ENCODE measurements at places on chromosomes 6 and 20. TPM values are rescaled to one million over a fixed set of nuclear protein-coding genes. Genes with fewer than 3 reads are reported as not detected.
A peak's percentile ranks its signal among the peaks of the same experiment; 100 is the strongest.

The ARG1 gene
- not detected for total RNA-seq

The NOTCH4 gene
- 0.45 TPM for total RNA-seq

The DPPA5 gene
- not detected for total RNA-seq

The LYRM4 gene
- total RNA-seq: 41.2 TPM

The GDAP1L1 gene
- not detected for total RNA-seq

The EPB41L1 gene
- 29.7 TPM for total RNA-seq

The PLCB4 gene
- total RNA-seq: 0.21 TPM

The SAPCD1 gene
- 0.33 TPM for total RNA-seq

DNA sequence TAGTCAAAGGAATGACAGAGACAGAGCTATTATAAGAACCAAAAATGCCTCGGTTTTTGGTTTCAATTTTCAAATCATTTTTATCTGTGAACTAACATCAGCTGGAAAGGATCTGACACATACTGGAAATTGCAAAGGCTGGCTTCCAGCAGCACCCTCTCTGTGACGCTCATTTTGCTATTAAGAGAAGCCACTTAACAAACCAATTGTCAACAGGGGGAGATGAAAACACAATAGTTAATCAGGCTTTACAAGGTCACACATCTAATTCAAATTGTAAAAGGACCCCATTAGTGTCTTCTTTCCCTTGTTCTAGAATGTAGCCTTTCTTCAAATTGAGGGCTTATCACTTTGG lies 160.5 kb downstream of the TFAP2B start:
- no peak for DNase-seq

- DNase-seq: no peak
Observed at GRCh38 chr6:159044899-159045727, at the start of gene TAGAP. TSS of gene TAGAP (minus strand) at chr6:159044991. CDS start at chr6:159044146, 845 bp downstream.

- DNase-seq: no peak
Observed at GRCh38 chr6:13561624-13562267, 12.7 kb upstream of the SIRT5 start.

- DNase-seq: no peak
Observed at GRCh38 chr6:124607119-124607627, 355.1 kb upstream of the RNF217 start.

GRCh38 chr20:52975029-52975732 lies 3.0 kb downstream of the TSHZ2 start:
- peak; percentile 36 for DNase-seq

DNA sequence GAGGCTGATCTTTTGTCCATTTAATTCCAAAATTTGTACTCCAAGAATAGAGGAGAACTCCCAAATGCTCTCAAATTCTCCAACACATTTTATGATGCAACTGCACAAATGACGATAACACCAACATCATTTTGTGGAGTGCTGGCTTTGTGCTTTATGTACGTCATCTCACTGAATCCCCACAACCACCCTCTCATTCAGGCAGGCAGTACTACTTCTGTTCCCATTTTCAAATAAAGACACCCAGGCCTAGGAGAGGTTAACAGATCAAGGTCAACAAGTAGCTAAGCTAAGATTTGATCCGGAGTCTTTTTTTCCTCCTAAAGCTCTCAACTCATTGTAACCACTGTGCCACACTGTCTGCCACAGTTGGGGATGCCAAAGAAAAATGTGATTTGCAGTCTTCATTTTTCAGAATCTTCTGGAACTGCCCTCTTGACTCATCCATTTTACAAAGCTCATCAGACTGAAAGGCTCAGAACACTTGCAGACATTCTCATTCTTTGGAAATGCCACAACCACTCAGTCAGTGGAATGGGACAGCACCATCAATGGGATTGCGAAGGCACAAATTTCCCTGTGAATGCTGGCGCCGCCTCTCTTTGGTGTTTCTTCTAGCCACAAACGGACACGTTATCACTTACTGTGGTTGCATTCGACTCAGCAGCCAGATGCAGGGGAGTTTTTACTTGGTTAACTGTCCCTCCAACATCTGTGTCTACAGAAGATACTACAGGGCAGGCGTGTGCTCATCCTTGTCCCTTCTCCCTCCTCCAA lies 184.4 kb downstream of the GJA10 start:
- no peak for DNase-seq

DNA sequence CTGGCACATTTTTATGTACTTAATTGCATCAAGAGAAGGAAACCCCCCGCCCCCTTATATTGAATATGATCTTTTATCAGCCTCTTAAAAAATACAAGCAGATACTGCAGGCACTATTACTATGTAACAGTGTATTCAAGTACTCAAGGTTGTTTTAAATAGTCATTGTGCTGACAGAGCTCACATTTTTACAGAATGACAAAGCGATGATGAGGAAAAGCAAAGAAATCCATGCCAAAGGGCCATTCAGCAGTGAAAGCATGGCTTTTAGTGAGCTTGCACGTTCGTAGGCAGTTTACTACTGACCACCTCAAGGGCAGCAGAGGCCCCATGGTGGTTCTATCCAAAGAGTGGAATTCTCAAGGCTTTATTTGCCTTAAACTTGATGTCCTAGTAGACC lies 146.8 kb downstream of the RPS12 start:
- peak; percentile 47 for DNase-seq

- DNase-seq: no peak
Observed at GRCh38 chr6:12111363-12111670, 99.2 kb downstream of the HIVEP1 start.

- DNase-seq: no peak
Observed at GRCh38 chr6:4620284-4621151, 155.7 kb upstream of the CDYL start.

GRCh38 chr6:109153752-109154151 lies 58.4 kb downstream of the CEP57L1 start:
- DNase-seq: no peak

DNA sequence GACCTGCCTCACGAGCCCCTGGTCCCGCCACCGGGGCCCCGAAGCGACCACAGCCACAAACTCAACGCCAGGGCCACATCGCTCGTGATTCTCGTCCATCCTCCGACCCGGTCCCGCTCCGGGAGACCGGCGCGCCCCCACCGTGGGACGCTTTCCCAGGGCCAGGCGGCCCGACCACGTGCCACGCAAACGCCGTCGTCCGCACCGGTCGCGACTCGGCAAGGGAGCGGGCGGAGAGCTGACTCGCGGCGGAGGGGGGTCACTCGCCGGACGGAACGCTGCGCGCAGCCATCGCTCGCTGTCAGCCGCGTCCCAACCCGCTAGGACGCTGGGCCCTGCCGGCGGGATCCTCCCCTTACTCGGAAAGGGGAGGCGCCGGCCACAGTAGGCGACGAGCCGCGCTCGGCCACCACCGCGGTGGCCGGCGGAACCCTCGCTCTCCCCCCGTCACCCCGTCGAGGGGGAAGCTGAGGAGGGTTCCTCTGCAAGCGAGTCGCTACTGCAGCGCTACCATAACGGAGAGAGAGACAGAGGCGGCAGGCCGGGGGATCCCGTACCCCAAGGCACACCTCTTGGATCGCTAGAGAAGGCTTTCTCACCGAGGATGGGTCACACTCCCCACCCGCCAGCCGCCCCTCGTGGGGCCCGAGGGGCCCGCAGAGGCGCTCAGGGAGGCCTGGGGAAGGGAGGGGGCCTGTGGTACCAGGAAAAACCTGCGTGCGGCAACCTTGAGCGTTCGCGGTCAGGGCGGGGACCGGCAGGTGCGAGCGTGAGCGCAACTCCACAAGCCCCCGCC lies 511.8 kb upstream of the ZNF337 start:
- peak; percentile 2 for DNase-seq

- peak; percentile 34 for DNase-seq
Observed at GRCh38 chr6:166625356-166625755, 1.7 kb downstream of the RPS6KA2 start.

- no peak for DNase-seq
Observed at GRCh38 chr6:118645395-118645794, 6.0 kb downstream of the CEP85L start.

DNA sequence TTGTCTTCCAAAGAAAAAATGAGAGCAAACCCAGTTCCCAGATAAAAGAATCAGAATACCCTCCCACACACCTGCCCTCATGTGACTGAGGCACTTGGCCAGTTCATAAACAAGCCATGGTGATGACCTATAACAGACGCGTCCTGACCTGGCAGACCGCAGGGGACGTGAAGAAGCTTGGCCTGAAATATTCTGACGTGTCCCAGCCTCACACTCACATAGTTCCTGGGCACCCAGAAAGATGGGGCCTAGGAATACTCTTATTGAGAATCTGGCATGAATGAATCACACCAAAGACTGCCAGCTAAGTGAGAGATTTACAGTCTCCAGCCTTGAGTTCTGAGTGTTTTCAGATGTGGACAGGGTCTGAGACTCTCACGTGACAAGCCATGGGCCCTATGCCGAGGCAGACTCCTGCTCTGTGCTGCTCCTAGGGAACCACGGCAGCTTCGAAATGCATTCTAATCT lies 17.2 kb upstream of the MAP3K4 start:
- peak; percentile 98 for DNase-seq

- peak; percentile 73 for DNase-seq
Observed at GRCh38 chr6:107264357-107264840, 149.1 kb upstream of the BEND3 start.

- DNase-seq: no peak
Observed at GRCh38 chr20:51060301-51060700, 37.4 kb upstream of the KCNG1 start.

DNA sequence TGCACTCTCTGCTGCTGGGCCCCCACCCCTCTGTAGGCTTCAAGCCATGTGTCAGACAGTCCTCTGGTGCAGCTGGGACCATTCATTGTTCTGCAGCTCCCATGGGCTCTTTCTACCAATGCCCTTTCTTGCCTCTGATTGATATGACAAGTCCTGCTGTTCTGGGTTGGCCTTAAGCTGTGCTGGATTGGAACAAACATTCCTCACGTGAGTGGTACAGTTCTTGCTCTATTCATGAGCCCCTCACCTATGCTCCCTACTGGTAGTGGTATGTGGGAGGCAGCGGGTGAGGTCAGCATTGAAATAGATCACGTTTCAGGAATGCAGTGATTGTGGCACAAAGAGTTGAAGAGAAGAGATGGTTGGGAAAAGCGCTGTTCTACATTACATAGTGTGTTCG lies 48.8 kb upstream of the RALY start:
- no peak for DNase-seq

DNA sequence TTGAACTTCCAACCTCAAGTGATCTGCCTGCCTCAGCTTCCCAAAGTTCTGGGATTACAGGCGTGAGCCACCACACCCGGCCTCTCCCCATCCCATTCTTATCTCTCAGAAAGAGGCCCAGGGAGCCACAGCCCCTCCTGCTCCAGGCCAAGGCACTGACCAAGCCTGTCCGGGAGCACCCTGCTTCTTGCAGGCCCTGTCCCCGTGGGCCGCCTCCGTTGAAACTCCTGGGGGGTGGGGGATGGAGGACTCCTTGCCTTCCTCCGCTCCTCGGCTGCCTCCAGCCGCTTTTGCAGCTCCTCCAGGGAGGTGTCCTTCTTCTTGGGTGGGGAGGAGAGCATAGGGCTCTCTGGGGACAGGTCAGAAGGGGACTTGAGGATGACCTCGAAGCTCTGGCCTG lies 9.7 kb downstream of the STMN3 start:
- DNase-seq: no peak

DNA sequence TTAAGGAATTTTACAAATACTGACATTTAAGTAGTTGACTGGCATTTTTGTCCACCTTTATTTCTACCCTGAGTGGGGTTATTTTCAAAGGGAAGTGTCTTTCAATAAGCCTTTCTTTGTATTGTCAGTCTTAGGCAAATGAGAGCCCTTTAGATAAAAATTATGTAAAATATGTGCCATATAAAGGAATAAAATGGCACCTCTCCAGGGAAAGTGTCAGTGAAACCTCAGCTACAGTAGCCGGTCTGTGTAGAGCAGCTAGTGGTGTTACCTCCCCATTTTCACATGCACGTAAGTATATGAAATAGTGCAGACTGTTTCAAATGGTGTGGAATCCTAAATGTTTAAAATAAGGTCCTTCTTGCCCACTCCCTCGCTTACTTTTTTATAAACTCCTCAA lies 5.0 kb downstream of the FAM217B start:
- DNase-seq: no peak

GRCh38 chr20:59985864-59986263 lies 27.6 kb downstream of the CDH26 start:
- no peak for DNase-seq

DNA sequence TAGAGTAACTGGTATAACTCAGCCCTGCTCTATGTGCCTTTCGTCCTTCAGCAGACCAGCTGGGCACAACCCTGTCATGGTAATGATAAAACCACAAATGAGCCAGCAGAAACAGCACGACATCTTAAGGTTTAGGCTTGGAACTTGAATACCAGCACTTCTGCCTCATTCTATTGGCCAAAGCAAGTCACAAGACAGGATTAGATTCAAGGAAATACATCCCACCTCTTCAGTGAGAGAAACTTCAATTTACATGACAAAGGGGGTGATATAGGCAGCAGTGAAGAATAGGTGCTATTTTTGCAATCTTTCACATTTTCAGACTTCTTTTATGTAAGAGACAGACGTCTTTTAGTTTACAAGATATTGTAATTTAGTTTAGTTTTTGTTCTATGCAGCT lies 69.8 kb upstream of the SLC35F1 start:
- DNase-seq: no peak

- peak; percentile 99 for DNase-seq
Observed at GRCh38 chr6:141326426-141326825, 806.3 kb upstream of the GJE1 start.

DNA sequence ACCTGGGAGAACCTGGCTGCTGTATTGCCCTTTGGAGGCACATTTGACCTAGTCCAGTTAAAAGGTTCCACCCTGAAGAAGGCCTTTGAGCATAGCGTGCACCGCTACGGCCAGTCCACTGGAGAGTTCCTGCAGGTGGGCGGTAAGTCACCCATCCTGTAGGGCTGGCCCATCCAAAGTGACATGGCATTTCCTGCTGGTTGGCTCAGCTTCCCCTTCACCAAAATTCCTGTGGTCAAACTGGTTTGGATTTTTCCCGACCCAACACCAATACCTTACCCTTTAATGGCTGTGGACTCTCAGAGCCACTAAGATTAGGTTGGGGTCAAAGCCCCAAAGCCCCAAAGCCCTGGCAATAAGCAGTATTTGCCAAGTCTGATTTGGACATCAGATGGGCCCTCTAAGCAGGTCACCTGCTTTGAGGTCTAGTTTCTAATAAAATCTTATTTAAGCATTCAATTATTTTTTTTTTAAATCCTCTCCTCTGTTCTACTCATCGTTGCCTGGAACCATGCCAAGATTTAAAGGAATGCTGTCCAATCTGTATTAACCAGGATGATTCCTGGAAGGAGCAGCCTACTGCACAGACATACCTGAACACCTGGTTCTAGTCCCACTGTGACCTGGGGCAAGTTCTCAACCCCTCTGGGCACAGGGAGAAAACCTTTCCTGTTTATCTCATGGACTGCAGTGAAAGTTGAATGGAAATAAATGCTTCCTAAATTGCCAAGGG lies 40.8 kb downstream of the NT5E start:
- DNase-seq: peak; percentile 53

- no peak for DNase-seq
Observed at GRCh38 chr6:140002396-140003022, 628.1 kb upstream of the CITED2 start.

GRCh38 chr6:123879749-123880148 lies 76.1 kb downstream of the NKAIN2 start:
- DNase-seq: no peak

GRCh38 chr6:135129136-135129856 lies 51.8 kb upstream of the MYB start:
- no peak for DNase-seq

- no peak for DNase-seq
Observed at GRCh38 chr20:60172346-60172984, 214.2 kb downstream of the CDH26 start.

GRCh38 chr20:34473262-34473883 lies 42.8 kb upstream of the DYNLRB1 start:
- DNase-seq: peak; percentile 16
